ENCODE measurements at places on chromosomes 16 and 17.

DNA sequence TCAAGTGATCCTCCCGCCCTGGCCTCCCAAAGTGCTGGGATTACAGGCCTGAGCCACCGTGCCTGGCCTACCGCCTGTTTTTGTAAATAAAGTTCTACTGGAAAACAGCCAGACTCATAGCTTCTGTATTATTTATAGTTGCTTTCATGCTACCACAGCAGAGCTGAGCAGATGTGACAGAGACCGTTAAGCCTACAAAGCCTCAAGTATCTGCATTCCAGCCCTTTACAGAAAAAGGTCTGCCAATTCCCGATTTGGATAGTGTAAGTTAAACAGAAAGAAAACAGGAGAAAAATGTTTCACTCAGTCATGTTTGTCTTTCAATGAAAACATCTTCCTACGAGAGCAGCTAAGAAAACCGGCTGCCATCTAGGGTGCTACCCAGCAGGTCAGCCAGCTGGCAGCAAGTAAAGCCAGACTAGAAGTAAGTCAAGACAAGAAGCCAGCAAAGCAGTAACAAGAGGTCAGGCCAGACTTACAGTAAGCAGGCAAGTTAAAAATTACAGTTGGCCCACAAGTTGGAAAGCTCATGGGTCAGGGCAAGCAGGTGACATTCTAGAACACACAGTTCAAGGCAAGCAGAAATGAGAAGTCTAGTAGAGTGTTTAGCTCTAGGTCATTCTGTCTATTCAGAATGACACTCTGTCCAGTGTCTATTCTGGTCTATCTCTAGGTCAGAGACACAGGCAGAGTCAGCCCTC, 17.7 kb downstream of the NCBP3 start:
- no peak for DNase-seq

GRCh38 chr17:82412535-82413520, 5.3 kb upstream of the HEXD start:
- DNase-seq, result no peak

- DNase-seq, result no peak
Measured at GRCh38 chr17:73910821-73911515, 266.7 kb upstream of the SDK2 start.

DNA sequence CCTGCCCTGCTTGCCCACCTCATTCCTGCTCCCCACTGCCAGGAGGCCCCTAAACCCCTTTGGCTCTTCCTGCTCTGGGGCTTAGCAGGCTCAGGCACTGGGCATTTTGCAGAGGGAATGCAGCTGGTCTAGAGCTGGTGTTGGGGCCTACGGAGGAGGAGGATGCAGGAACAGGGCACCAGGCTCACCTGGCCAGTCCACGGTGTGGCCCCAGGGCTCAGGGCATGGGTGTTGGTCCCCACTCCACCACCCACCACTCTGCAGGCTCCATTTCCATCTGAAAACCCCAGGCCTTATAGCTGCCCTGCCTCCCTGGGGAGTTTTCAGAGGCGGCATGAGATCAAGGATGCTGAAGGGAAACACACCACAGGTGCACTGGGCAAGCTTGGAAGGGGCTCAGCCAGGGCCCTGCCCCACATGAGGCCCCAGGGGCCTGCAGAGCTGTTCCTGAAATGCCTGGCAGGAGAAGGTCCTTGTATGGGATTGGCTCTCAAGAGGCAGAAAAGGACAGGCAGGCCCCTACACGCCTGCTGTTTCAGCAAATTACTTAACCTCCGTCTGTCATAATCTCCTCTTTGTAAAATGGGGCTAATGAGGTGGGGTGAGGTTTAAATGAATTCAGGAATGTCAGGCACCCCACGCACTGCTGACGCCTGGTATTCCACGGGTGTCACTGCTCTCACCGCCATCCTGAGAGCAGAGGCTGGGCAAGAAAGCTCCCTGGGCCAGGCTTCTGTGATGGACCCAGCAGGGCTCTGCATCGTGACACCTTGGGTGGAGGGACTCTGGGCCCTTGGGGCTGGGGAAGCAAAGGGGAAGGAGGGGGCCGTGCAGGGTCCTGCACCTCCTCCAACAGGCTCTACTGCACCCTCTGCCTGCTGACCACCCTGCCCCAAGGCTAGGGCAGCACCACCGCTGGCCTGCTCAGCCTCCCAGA, 9.3 kb downstream of the SLC47A2 start:
- no peak for DNase-seq

GRCh38 chr16:66874079-66874775, 6.1 kb upstream of the PDP2 start:
- DNase-seq, result no peak

DNA sequence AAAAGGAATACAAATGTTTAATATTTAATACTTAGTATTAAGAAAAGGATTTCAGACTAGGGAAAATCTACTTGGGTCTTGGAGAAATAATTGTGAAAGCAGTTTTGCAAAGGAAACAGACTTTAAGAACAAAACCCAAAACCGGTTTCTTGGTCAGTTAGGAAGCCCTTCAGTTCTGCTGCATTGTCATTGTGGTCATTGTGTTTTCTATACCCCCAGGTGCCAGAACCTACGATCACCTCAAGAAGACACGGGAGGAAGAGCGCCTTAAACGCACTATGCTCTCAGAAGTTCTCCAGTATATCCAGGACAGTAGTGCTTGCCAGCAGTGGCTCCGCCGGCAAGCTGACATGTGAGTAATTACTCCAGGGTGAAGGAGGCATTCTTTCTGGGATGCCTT, 19.5 kb upstream of the DUSP14 start:
- DNase-seq, result no peak

GRCh38 chr16:67661101-67661761, 471 bp downstream of the PARD6A start:
- DNase-seq, result no peak

GRCh38 chr16:9437115-9437514, 345.7 kb downstream of the HAPSTR1 start:
- DNase-seq, result no peak

GRCh38 chr17:11554042-11554441, 44.2 kb upstream of the DNAH9 start:
- no peak for DNase-seq

DNA sequence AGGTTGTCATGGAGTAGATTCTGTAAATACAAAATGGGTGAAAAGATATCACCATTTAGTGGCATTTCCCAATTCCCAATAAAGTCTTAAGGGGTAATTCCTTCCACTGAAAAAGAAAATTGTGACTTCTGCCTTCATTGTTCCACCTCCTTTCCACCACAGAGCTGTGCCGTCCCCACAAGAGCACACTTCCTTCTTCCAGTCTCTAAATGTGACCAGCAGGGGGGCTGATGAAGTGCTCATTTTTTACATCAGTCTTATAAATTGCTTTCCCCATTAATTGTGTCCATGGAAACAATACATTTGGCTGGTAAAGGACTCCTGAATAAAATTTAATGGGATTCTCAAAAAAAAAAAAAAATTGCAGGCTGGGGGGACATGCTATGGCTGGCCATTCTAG, 260.8 kb upstream of the PSMD7 start:
- no peak for DNase-seq

- no peak for DNase-seq
Measured at GRCh38 chr17:70366386-70366785, 197.1 kb downstream of the KCNJ2 start.

- DNase-seq, result no peak
Measured at GRCh38 chr16:84592718-84593117, 25.2 kb downstream of the COTL1 start.

DNA sequence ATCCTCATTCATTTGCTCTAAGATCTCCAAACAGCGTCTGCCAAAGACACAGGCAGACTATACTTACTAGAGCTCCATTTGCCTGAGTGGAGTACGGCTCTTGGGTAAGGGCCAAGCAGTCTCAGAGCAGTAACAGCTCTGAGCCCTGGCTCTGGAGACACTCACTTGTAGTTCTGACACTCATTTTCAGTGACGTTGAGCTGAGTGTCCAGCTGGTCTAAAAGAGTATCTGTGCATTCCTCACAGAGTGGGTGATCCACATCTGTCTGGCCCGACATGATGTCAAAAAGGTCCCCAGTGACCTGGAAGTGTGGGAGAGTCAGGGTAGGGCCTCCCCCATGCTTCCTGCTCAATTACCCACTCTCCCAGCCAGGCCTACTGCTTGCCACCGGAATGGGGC, 5.7 kb downstream of the BECN1 start:
- no peak for DNase-seq

- DNase-seq, result no peak
Measured at GRCh38 chr17:67401598-67402504, 24.8 kb downstream of the PITPNC1 start.

- no peak for DNase-seq
Measured at GRCh38 chr16:67844497-67844896, 2.2 kb upstream of the NUTF2 start.

- DNase-seq, result no peak
Measured at GRCh38 chr17:2595716-2596115, 2.3 kb downstream of the PAFAH1B1 start.

DNA sequence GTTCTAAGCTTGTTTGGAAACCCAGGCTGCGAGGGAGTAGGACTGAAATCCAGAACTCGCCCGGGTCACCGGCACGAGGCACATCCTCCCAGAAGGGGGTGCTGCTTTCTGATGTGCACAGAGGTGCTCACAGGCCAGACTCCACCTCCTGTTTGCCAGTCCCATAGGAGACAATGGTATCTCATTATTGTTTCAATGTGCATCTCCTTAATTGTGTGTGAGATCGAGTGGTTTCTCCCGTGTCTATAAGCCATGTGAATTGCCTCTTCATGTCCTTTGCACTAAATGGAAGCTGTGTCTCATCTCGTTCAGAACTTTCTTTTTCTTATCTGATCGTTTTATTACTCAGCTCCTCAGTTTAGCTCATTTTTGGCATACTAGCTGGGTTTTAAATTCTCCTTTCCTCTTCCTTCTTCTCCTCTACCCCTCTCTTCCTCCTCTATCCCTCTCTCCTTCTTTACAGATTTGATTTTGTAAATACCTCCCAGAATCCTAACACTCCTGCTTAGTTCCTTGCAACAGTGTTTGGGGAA, 32.1 kb upstream of the PRKCB start:
- no peak for DNase-seq

- no peak for DNase-seq
Measured at GRCh38 chr17:57823469-57824401, 26.1 kb downstream of the MRPS23 start.

DNA sequence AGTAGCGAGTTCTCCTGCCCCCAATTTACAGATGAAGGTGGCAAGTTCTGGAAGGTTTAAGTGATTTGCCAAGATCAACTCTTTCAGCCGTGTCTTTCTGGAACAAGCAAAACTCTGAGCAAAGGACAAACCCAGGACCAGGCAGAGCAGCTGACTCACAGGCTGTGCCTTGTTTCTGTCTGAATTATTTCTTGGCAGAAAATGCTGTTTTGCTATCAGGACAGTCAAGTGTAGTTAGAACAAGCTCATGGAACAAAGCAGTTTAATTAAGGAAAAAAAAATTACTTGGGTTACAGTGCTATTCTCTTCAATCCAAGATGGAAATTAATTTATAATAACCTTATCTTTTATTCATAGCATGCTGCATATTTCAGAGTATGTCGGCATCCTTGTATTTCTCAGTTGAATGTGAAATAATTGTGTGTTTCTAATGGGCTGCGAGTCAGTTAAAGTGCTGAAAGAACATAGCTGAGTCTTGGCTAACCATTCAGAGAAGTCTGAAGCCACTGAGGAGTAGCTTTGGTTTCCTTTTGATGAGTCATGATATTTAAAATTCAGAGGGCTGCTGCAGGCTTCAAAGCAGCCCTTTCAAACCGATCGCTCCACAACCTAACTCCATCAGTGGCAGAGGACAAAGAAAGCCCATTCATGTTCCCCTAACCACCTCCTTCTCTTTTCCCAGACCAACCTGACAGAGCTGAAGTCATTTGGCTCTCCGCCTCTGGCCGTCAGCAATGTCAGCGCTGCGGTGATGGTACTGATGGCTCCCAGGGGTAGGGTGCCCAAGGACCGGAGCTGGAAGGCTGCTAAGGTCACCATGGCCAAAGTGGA, 143.7 kb downstream of the ZNF18 start:
- no peak for DNase-seq

DNA sequence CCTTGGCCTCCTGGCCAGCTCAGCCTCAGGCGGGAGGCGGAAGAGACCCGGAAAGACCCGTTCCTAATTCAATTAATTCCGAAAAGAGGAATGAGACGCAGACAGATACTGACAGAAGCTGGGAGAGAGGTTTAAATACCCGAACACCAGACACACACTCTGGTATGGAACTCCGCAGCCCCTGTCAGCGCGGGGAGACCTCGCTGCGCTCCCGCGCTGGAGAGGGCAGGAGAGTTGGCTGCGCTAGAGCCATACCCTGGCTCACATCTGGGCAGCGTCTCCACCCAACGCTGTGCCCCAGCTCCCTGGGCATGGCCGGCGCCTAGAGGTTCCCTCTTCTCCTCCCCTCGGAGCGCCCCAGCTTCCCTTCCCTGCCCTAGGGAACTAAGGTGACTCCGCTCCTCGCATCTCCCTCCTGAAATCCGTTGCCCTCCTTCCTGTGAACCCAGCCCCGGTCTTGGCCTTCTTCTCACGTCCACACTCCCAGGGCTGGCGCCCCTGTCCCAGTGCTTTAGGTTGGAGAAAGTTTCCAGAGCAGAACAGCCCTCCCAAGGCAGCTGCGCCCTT, 8.0 kb downstream of the NEUROD2 start:
- no peak for DNase-seq

DNA sequence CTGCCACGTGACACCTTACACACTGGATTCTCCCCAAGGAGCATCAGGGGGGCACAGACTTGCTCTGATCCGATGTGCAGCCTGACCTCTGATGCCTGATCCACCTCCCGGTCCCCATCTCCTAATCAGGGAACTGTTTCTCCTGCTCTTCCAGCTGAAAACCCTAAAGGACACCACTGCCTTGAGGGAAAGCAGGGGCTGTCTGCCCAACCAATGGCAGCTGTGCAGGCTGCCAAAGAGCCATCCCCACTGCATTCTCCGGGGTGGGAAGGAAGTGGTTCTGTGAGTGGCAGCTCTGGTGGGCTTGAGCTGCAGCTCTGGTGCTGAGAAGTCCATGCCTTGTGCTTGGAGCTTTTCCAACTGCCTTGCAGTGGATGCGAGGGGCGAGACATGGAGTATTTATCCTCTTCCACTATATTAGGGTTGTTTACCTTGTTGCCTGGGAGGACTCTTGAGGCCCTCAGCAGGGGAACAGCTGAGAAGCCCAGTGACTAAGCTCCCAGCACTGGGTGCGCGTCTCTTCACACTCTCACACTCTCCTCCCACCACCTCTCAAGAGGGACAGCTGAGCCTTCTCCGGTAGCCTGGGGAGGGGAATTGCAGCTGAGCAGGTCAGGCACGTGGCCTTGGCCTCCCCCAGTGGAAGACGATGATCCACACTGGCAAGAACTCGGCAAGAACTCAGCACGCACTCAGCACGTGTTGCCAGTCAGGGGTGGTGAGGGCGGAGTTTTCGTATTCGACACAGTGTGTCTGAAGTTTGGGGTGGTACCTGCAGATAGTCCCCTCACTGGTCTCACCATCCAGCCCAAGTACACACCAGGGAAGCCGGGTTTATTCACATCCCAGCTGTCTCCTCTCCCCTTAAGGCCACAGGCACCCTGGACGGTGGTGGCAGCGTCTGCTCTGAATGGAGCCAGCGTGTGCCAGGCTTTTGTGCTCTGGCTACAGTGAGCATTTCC, 21.1 kb upstream of the SPATA32 start:
- no peak for DNase-seq

GRCh38 chr17:40518401-40519088, 17.1 kb upstream of the TNS4 start:
- DNase-seq, result no peak

DNA sequence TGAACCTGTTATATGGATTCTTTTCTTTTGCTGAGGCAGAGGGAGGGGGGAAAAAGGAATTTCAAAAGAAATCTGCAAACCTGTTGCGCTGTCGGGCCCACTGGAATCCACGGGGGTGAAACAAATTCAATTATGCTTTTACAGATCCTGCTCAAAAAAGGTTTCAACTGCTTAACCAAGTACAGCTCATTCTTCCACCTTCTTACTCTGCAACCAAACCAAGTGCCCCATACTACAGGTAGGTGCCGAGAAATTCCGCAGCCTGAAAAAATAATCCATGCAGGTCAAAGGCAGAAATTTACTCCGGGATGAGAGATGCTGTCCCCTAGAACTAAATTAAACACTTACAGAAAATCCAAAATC, 416 bp downstream of the RNF43 start:
- no peak for DNase-seq
